ENCODE measurements at places on chromosomes 2 and 18. TPM values are rescaled to one million over a fixed set of nuclear protein-coding genes. Genes with fewer than 3 reads are reported as not detected.

GRCh38 chr2:97714084-97714949 lies 941 bp downstream of the ZAP70 start:
- H3K4me1 ChIP-seq = peaks cover 16% of the 10 kb centered on the region
- H3K27ac ChIP-seq = no peak overlapping the region
- H3K27me3 ChIP-seq = peaks cover 21% of the 10 kb centered on the region
- H3K36me3 ChIP-seq = no peaks in the 10 kb centered on the region
- no peak overlapping the region for H3K4me3 ChIP-seq

ARHGEF33 gene
- total RNA-seq = 1.1 TPM

TNFRSF11A gene
- total RNA-seq = not detected

DNA sequence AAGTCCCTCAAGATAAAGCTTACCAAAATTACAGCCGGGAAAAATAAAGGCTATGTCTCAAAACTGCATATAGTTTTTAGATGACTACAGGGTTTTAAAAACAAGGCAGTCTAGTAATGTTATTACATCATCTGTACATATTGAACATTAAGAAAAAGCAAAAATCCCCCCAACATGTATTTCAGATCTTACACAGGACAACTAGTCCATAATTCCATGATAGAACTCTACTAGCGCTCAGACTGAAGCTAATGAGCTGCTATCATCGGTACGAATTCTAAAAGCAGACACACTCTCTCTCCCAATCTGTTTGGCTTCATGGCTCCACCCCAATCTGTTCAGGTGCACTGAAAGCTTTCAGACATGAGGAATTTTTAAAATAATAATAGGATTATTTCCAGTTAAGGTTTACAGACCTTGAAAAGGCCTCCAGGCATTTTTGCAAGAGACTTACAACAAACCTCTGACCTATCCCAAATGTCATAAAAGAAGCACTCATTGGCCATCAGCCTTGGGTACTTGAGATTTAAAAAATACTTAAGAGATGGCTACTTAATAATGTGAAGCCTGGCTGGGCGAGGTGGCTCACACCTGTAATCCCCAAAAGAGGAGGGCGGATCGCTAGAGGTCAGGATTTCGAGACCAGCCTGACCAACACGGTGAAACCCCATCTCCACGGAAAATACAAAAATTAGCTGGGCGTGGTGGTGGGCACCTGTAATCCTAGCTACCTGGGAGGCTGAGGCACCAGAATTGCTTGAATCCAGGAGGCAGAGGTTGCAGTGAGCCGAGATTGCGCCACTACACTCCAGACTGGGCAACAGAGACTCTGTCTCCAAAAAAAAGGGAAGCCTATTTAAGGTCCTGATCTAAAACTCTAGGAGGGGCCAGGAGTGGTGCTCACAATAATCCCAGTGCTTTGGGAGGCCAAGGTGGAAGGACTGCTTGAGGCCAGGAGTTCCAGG lies 2.0 kb downstream of the NPC1 start:
- H3K27ac ChIP-seq = no peak overlapping the region
- H3K4me3 ChIP-seq = peak overlapping the region; percentile 91
- H3K4me1 ChIP-seq = peaks cover 71% of the 10 kb centered on the region

DNA sequence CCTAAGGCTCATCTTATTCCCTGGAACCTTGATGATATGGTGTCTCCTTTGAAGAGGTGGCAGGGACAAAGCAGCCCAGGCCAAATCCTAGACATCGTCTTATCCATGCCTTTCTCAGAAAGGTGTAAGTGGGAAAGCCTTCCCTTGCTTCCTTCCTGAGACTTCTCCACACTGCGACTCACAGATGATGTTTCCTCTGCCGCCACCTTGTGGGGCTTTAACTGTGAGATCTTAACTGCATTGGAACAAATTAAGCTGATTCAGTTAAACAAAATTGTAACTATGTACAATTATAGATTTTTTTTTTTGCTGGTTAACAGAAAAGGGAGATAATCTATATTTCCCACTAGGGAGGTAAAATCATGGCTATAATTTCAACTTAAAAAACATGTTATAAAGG lies 10.0 kb upstream of the GCA start:
- H3K36me3 ChIP-seq = no peaks in the 10 kb centered on the region
- peak; percentile 27 for DNase-seq
- H3K4me3 ChIP-seq = no peak overlapping the region
- peaks cover 2% of the 10 kb centered on the region for H3K27me3 ChIP-seq

ANKRD30B gene
- not detected for total RNA-seq

DNA sequence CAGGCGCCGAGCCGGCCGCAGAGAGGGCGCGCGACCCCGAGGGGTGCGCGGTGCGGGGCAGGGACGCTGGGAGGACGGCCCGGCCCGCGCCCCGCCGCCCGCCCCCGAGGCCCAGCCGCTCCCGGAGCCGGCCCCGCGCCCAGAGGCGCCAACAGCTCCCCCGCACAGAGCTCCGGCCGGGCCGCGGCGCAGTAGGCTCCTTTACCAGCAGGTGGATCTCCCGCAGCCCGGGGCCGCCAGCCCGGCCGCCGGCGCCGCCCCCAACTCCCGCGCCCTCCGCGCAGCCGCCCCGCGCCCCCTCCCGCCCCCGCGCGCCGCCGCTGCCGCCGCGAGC lies 258 bp downstream of the MGAT4A start:
- H3K27me3 ChIP-seq = peaks cover 34% of the 10 kb centered on the region
- DNase-seq = no peak
- H3K4me3 ChIP-seq = no peak overlapping the region
- 0 out of 2 replicates have a peak, but pooled peaks cover 3% of the 10 kb centered on the region for H3K36me3 ChIP-seq
- no peak overlapping the region for H3K27ac ChIP-seq

CYP26B1 gene
- total RNA-seq = 0.37 TPM

CFC1 gene
- total RNA-seq = not detected

GRCh38 chr2:113207021-113207420 lies 33.2 kb downstream of the PSD4 start:
- H3K36me3 ChIP-seq = no peaks in the 10 kb centered on the region
- DNase-seq = no peak
- no peak overlapping the region for H3K27ac ChIP-seq
- no peak overlapping the region for H3K4me3 ChIP-seq
- H3K27me3 ChIP-seq = peaks cover 6% of the 10 kb centered on the region

GRCh38 chr2:234137400-234138014 lies 87.0 kb downstream of the SPP2 start:
- H3K27ac ChIP-seq = no peak overlapping the region
- peaks cover 41% of the 10 kb centered on the region for H3K4me1 ChIP-seq
- peaks cover 14% of the 10 kb centered on the region for H3K36me3 ChIP-seq

DNA sequence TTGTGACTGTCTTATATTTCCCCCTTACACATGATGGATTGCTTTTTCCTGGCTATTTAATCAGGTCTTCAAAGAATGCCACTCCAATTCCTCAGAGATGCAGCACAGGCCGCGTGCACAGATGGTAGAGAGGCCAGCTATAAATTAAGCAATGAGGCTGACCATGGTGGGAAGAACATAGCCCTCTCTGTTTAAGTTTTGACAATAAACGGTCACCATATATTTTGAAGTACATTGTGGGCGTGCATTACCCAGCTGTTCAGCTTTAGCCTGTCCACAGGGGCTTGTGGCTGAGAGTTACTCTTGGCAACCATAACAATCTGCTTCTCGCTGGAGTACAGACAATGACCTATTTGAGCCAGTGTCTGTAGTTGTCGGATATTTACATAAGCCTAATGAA lies 730.8 kb downstream of the DCC start:
- H3K4me3 ChIP-seq = no peak overlapping the region
- DNase-seq = no peak
- H3K4me1 ChIP-seq = no peaks in the 10 kb centered on the region
- H3K27ac ChIP-seq = no peak overlapping the region
- no peaks in the 10 kb centered on the region for H3K27me3 ChIP-seq
